ENCODE measurements at places on chromosomes 3 and 15. TPM values are rescaled to one million over a fixed set of nuclear protein-coding genes. Genes with fewer than 3 reads are reported as not detected.

- DNase-seq, result peak; percentile 3
Measured at GRCh38 chr15:50828610-50829206, 63.2 kb upstream of the SPPL2A start.

GRCh38 chr3:161263057-161263456, 41.9 kb downstream of the NMD3 start:
- no peak for DNase-seq

DNA sequence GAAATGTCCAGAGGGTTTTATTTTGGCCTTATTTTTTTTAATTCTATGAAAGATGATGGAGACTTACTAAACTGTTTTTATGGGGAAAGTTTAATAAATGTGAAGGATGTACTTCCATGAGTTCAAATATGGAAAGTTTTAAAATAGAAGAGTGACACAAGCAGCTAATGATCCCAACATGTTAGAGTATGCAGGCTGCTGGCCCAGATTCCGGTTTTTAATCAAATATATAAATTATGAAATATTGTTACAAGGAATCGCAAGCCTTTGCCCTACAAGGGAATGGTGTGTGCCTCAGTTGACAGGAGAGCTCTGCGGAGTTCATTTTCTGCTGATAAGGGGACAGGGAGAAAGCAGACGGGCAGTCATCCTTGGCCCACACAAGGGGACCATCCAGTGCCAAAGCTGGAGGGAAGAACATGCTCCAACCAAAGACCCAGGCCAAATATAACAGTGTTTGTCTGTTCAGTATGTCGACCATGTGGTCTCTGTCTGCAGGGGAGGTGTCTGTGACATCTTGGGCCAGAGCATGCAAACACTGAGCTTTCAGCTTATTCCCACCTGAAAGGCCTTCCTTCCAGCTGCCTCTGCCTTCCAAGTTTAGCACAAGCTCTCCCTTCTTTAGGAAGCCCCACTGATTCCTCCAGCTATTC, 69.8 kb downstream of the SSUH2 start:
- DNase-seq, result no peak

DNA sequence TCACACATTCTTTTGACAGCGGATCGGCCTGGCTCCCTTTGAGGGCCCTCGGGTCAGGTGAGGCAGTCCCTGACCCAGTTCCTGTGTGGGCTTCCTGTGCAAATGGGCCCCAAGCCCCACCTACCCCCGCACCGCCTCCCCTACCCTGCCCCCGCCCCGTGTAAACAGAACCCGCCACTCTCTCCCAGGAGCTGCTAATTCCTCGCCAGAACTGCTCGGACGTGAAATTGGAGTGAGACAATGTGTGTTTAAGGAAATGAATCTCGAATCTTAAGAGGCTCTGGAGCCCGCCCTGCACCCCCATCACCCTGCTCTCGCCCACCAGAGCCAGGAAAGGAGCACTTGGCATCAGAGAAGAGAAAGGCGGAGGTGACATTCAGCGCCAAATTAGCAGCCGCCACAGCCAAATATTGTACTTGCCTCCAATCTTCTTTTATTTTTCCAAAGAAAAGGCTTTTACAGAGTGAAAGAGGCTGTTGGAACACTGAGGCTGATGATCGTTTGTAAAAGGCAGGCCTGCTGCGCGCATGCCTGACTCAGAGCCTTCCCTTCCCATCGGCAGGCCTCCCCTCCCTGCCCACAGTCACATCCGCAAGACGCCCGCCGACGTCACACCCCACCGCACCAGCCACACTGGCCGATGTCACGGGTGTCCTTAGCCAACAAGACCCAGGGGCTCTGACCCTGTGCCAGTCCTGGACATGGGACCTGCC, 53.1 kb downstream of the CACNA2D2 start:
- peak; percentile 64 for DNase-seq

The APH1B gene
- 19.6 TPM for polyA plus RNA-seq

- DNase-seq, result no peak
Measured at GRCh38 chr15:63582718-63583426, 14.3 kb upstream of the FBXL22 start.

GRCh38 chr15:23565395-23566070, at the start of gene MKRN3:
Gene MKRN3 (plus strand): TSS chr15:23565674. CDS start chr15:23565783, 109 bp downstream.
- no peak for DNase-seq

- no peak for DNase-seq
Measured at GRCh38 chr3:46710671-46711295, 6.9 kb downstream of the PRSS50 start.

- no peak for DNase-seq
Measured at GRCh38 chr15:79721256-79721655, 175.6 kb downstream of the MTHFS start.

GRCh38 chr3:153038779-153039178, 123.2 kb upstream of the RAP2B start:
- no peak for DNase-seq

GRCh38 chr3:107142171-107142570, 235.1 kb upstream of the CCDC54 start:
- DNase-seq, result no peak

DNA sequence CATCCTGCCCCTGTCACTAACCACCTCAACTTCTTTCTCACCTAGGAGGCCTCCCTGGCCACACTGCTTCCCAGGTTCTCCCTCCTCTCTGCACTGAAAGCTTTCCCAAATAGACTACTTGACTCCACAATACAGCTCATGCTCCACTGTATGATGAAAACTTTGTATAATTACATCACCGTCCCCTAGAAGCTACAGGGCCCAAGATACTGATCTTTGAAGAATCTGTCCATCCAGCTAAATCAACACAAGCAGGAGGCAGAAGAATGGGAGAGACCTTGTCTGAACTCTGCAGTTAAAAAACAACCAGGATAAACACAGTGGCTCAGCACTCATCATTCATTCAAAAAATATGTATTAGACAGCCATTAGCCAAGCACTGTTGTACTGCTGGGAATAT, 26.4 kb upstream of the RPS17 start:
- no peak for DNase-seq

The DUOXA2 gene
- polyA plus RNA-seq, result not detected

DNA sequence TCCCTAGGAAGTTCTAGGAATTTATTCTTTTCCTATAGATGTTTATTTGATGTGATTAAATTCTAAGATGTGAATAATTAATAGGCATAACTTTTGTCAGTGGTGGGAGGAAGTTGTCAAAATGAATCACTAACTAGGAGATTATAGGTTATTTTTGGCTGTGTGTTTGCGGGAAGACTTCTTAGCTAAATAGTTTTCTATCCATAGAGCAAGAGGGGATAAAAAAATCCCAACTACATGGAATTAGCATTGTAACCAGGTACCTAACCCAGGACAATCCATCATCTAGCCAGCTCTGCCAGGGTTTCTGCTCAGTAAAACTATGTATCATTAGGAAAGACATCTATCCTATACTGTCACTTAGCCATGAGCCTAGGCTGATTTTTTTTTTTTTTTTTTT, 23.9 kb downstream of the SLC30A4 start:
- DNase-seq, result no peak

DNA sequence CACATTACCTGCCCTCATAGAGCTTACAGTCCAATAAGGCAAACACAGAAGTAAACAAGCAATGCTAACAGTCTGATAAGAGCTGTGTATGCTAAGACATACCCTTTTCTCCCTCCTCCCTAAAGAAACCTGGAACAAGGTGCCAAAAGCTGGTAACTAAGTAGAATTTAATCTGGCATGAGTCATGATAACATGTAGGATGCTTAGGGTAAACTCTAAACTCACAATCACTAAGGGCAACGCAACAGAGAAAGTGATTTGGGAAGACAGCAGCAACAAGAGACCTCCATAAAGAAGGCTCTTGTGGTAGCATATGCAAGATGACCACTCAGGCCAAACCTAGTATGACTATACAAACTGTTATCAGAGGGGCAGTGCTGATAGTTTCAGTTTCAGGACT, 55.5 kb downstream of the MYO1E start:
- DNase-seq, result no peak

The DOCK3 gene
- 2.1 TPM for polyA plus RNA-seq

- DNase-seq, result no peak
Measured at GRCh38 chr15:47432826-47433225, 284.5 kb upstream of the SEMA6D start.

DNA sequence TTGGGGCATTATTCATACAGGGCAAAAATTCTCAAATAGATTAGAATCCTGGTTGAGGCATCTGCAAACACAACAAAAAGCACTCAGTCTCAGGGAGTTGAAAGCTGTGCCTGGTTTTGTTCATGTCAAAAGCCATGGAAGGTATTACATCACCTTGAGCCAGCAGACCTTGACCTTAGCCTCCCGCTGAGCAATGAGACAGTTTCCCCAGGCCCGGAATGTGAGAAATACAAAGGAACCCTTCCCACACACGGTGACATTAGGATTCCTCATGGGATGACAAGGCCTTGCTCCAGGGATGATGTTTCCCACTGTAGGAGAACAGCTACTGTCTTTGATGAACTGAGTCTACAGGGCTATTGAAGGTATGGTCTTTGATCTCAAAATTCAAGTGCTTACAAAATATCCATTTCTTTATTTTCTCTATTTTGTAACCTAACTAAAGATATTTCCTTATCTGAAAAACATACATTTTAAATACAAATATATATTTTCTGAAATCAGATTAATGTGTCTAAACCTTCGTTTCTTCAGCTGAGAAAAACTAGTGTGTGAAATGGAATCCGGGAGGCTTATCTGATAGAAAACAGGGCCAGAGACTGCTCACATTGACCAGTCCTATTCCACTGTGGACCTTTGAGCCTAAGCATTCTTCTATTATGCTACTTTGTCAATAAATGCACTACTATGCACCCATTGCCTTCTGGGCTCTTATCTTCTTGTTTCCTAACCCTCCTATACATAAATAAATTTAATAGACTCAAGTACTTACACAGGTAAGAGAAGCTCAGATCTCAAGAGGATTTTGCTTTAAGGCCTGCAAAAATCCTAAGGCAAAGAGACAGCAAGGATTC, 298.2 kb downstream of the KBTBD8 start:
- no peak for DNase-seq

GRCh38 chr3:126288314-126288713, 68.9 kb downstream of the KLF15 start:
- DNase-seq, result no peak

GRCh38 chr3:33231756-33232465, 13.3 kb upstream of the SUSD5 start:
- no peak for DNase-seq

DNA sequence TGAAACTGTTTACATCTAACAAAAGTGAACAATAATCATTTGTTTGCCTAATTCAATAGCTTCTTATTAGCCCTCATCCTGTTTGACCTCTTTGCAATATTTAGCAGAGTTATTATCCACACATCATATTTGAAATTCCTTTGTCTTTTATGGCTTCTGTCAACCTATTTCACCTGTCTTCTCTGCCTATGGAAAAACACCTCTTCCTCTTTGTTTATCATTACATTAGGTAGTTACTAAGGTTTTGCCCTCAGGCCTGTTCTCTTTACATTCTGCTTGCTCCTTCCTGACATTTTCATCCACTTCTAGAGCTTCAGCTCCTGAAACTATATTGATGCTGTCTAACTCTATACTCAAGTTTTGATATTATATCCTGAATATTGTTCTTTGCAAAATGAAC, 183.0 kb downstream of the SUCNR1 start:
- no peak for DNase-seq

The HHATL gene
- polyA plus RNA-seq, result 0.88 TPM

GRCh38 chr3:85297291-85297690, 338.5 kb downstream of the CADM2 start:
- DNase-seq, result no peak

GRCh38 chr15:34810443-34811129, 15.2 kb upstream of the ACTC1 start:
- no peak for DNase-seq

DNA sequence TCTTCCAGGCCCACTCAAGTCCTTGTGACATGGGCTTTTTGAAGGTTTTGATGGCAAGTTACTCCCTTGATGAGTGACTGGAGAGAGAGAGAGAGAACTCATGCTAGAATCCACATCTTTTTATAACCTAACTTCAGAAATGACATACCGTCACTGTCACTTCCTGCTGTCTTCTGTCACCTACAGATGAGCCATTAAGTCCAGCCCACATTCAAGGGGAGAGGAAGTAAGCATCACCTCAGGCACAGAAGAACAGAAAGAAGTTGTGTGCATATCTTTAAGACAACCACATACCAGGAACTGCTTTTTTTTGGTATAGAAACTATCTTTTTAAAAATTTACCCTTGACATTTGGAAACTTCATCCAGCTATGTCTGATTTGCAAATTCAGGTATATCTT, 16.6 kb upstream of the TXNRD3 start:
- DNase-seq, result no peak

The PAK6 gene
- 6.5 TPM for polyA plus RNA-seq

DNA sequence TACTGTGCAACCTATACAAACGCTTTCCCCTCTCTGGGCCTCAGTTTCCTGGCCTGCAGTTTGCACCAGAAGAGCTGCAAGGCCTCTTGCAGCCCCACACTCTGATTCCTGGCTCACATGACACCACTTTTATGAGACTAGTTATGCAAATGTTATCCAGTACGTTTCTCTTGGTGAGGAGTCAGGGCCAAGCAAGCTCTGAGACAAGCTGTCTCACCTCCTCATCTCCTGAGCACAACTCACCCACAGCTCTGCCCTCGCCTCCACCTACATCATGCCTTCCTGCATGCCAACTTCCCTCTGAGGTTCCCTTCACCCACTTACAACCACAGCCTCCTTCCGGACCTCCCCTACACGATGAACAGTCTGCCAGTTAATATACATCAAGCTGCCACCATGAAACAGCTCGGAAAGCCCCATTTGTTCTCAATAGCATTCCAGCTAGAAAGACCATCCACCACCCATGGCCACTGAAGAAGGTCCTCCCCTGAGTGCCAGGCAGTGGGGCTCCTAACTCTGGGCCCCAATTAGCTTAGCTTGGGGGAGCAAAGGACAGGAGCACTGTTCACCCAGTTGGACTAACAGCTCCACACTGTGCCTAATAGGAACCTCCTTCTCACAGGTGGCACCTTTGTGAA, 25.0 kb downstream of the CRYGS start:
- no peak for DNase-seq

DNA sequence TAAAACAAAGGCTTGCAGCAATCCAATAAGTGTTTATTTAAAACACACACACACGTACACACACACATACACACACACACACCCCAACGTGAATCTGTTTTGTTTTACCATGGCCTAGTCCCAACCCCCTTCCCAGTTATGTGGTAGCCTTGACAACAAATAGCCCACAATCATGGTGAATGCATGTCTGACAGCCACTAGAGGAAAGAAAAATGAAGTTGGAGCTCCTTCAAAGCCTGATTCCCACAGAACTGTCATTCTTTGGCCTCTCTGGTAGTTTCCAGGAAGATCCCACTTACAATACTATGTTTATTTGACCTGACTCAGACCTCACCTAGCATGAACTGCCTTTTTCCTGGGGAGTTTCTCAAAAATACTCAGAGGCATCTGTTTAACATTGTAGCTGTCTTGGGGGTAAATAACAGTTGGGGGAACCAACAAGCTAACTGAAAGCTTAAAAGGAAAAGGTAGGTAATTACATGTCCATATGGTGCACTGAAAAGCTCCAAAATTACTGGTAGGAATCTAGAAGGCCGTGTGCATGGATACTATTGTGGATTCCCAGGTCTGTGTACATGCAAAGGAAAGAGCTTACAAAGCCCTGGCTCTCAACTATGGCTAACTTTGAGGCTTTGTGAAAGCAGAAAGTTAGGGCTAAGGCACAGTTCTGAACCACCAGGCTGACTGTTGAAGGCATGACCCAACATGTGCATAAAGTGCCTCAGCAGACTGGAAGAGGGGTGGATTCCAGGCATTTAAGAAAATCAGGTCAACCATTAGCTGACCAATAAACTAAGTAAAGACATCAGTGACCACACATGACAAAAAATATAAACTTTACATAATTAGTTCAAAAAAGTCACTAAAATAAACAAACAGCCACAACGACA, 65.3 kb downstream of the FAIM start:
- no peak for DNase-seq

- DNase-seq, result no peak
Measured at GRCh38 chr3:137647179-137647578, 116.9 kb upstream of the SOX14 start.

The KBTBD13 gene
- 0.07 TPM for polyA plus RNA-seq

The ITPKA gene
- 0.52 TPM for polyA plus RNA-seq

Data from left kidney (tissue), 8 donors.